ENCODE measurements at places on chromosomes 2 and 18.

DNA sequence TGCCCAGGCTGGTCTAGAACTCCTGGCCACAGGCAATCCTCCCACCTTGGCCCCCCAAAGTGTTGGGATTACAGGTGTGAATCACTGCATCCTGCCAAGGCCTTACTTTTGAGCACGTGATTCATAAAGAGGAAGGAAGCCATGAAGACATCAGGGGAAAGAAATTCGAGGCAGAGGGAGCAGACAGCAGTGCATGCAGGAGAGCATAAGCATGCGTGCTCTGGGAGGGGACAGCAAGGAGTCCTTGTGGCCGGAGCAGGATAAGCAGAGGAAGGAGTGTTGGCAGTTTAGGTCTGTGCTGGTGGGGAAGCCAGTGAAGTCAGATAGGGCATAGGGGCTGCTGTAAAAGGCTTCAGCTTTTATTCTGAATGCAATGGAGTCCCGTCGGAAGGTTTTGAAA is 400.5 kb upstream of the RAB12 start:
- DNase-seq = no peak

- no peak for DNase-seq
These were observed 31.6 kb upstream of the SLC35F6 start for GRCh38 chr2:26732446-26732845.

GRCh38 chr2:21687589-21687988 is 563.8 kb downstream of the TDRD15 start:
- no peak for DNase-seq

DNA sequence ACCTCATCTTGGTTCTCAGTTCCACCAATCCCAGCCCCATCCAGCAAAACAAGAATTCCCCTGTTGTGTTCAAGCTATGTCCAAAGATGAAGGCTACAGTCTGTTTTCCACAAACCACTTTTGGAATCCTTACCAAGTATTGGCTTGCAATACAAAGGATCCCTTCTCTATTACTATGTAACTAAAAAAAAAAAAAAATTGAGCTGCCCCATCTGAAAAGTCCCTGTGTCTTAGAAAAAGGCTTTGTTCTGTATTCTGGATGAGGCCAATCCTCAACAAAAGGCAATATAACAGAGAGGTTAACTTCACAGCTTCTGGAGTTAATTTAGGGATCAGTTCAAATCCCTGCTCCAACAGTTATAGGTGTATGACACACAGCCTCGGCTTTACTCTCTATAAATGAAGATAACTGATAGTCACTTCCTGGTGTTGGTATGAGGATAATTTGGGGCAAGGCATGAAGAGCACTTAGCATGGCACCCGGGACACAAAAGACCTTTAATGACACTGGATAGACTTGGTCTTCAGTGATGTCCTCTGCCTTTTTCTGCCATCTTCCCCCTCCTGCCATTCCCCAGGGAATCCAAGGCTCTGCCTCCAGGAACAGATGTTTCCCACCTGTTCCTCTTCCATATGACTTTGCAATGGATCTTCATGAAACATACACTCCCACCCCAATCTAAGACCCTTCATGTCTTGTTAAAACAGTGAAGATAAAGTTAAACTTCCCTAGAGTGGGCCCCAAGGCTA is 61.2 kb upstream of the ATL2 start:
- no peak for DNase-seq

GRCh38 chr18:50128506-50129271 is 66.3 kb downstream of the MYO5B start:
- no peak for DNase-seq

DNA sequence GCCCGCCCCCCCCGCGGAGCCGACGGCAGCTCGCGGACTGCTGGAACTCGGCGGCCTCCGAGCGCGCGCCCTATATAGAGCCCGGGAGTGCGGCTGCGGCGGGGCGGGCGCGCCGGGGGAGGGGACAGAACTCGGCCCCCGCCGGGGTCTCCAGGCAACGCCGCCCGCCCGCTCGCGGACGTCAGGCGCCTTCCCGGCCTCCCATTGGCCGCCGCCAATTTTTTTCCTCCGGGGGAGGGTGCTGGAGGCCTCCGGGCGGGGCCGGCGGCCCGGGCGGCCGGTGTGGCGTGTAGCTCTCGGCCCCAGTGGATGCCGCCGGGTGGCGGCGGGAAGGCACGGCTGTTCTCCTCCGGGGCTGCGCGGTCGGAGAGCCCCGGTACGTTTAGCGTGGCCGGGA is at the start of gene ZFP36L2:
Gene ZFP36L2, minus strand, starts transcription at position 49 of the 397 bp plus-strand sequence. CDS start 291 bp downstream, outside the sequence.
- peak; percentile 90 for DNase-seq

DNA sequence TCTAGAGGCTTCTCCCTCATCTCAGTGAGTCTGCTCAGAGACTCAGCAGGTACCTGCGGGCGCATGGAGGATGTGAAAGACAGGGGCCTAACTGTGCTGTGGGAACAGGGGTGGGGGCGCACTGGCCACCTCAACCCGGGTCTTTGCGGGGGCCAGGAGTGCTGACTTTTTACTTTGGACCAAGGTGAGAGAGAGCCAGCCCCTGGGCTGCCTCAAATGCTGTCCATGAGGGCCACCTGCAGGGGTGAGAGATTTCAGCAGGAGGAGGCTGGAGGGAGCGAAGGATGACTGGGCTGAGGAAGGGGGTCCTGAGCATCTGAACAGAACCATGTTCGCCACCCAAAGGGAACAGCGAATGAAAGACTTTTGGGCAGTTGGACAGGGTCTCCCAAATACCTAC is 129.4 kb downstream of the TNS1 start:
- no peak for DNase-seq

- no peak for DNase-seq
These were observed 100.1 kb downstream of the WDPCP start for GRCh38 chr2:63488118-63488713.

DNA sequence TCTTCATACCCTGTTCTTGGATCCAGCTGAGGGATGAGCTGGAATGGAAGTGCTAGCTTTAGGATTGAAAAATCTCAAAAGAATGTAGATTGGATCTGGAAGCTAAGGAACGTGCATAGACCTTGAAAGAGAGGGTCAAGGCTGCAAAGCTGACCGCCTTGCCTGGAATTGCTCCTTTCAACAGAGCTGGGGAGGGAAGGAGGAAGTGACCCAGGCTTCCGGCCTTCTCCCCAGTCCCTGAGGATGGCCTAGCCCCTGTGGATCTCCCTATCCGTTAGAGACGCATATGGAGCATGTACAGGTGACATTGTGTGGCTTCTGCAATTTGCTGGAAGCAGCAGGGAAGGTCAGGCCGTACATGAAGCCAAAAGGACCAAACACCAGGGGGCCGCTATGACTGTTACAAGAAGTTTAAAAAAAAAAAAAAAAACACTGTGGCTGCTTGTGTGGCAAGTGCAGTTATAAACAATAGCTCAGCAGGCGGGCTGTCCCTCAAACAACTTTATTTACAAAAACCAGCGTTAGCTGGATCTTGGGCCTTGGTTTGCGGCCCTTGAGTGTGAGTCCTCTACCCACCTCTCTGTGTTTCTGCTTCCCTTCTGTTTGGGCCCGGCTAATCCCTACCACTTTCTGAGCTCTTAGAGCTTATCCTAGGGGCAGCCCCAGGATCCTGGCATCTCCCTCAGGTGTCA is 227.6 kb downstream of the SEPTIN10 start:
- DNase-seq = no peak

DNA sequence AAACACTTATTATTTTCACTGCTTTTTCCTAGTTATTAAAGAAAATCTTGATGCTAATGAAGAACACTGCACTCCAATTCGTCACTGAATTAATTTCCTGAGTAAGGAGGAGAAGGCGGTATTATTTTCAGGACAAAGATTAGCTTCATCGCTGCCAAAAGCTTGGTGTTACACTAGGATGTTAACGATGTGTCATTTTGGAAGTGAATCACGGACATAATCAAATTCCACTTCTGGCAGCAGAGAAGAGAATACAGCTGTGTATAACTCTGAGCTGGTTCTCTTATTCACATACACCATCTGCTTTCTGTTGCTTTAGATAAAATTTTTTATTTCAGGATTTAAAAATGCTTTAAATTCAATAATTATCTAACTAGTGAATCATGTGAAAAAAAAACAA is 74.1 kb downstream of the SCG2 start:
- DNase-seq = no peak

DNA sequence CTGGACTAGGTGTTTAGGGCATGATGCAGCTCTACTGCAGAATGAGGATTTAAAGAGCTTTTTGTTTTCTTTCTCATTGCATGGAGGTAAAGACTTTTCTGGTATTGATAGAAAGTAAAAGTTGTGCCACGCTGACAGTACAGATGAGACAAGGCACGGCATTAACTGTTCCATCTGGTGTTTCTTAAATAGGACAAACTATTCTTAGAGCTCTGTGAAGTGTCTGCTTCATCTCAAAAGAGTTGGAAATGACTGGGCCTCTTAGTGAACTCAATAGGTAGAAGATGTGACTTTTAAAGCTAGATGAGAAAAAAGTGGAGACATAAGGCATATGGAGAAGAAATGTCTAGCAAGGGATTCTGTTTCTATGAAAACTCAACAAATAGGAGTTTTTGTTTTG is 321.8 kb downstream of the RPRM start:
- DNase-seq = no peak

GRCh38 chr18:56402872-56403516 is 235.4 kb downstream of the TXNL1 start:
- no peak for DNase-seq

DNA sequence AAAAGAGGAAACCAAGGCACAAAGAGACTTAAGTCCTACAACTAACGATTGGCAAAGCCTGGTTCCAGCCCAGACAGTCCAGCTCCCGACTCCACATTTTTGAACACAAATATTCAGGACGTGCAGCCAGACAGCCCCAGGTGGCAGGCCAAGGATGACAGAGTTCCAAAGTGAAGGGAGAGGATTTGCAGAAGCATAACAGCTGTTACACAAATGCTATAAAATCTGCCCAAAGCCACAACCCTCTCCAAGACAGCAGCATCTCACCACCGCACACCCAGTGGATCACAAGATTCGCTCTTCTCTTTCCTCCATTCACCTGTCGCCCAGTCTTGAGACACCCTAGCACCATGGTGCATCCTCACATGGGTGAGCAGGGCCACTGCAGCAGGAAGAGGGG is 227.1 kb upstream of the ID2 start:
- no peak for DNase-seq

- no peak for DNase-seq
These were observed 70.2 kb upstream of the MGAT5 start for GRCh38 chr2:134183679-134184078.

GRCh38 chr2:161118722-161119121 is 41.5 kb upstream of the TANK start:
- no peak for DNase-seq

- no peak for DNase-seq
These were observed 1374.9 kb upstream of the CELF4 start for GRCh38 chr18:38940475-38940862.

GRCh38 chr18:31920277-31920676 is 22.7 kb downstream of the TRAPPC8 start:
- no peak for DNase-seq

DNA sequence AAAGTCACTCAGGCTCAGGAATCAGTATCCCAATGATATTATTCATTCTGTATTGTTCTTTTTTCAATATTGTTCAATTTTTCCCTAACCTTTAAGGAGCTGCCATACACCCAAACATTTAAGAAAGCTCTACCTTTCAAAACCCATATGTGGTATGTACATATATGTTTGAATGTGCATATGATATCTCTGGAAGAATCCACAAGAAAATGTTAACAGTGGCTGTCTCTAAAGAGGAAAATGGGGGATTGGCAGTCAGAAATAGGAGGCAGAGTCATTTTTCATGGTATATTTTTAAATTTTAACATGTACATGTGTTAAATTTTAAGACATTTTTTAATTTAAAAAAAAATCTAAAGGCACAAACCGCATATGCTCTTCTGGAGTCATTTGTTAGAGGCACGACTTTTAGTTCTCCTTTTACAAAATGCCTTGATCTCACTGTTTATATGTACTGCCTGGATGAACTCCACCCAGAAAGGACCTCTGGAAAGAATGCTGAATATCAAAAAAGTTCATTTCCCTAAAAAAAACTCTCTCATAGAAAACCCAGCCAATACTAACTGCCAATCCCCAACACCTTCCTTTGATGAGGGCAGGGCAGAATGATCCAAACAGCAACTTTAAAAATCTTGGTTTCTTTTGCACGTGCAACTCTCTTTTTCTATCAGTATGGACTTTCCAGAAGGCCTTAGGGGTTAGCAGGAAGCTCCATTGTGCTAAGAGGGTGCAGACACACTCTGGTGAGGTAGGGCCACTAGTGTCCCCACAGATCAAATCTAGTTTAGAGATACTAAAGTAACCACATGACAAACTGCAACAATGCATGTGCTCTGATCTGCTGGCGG is 23.6 kb downstream of the KCTD1 start:
- DNase-seq = no peak

DNA sequence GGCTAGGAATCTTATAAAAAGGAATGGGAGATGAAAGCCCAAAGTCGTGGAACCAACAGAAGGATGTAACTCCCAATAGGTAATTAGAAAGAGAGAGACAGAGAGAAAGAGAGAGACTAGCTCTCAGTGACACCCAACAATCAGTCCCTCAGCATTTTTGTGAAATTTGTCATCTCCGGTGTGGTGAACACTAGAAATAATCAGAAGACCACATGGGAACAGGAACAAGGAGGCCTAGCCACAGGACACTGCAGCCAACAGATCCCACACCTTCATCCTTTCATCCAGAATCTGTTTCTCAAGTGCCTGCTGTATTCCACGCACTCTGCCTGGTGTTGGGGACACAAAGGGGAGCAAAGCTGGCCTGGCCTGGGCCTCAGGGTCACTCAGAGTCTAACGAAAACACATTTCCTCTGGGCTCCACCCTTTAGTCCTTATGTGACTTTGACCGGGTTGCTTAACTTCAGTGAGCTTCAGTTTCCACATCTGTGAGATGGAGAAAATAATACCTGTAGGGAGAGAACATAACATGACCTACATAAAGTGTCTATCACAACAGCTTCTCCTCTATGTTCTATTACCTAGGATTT is 53.1 kb downstream of the EHD3 start:
- no peak for DNase-seq

GRCh38 chr2:28751252-28751955 is at the start of gene PPP1CB:
Gene PPP1CB, plus strand, starts transcription at chr2:28751830. Its CDS starts 295 bp downstream, at chr2:28752125.
- peak; percentile 95 for DNase-seq

GRCh38 chr18:49690312-49690711 is 123.0 kb downstream of the ACAA2 start:
- no peak for DNase-seq

DNA sequence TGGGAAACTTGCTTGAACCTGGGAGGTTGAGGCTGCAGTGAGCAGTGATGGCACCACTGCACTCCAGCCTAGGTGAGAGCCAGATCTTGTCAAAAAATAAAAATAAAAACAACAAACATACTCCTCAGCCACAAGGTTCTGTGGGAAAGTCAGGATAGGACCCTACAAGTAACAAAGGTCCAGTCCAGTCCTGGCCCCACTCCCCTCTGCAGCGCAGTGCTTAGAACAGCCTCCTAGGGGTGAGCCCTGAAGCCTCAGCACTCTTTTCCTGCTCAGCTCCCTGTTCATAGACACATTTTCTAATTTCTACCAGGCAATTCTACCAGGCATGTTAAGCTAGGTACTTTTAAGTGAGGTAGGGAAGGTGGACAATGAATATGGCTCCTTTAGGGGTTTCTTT is 22.2 kb upstream of the SDC1 start:
- no peak for DNase-seq
